ENCODE measurements at places on chromosomes 11 and 22.

GRCh38 chr11:17596711-17597110 is 49.7 kb downstream of the OTOG start:
- DNase-seq = no peak

DNA sequence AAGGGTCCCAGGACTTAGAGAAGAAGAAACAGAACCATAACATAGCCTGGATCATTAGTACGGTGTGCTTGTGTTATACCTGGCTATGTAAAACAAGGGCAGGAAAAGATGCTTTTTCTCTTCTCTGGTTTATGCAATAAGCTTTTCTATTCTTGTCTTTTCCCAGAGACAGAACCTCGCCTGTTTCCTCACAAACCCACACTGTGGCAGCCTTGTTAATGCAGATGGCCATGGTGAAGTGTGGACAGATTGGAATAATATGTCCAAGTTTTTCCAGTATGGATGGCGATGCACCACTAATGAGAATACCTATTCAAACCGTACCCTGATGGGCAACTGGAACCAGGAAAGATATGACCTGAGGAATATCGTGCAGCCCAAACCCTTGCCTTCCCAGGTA is 2.9 kb downstream of the CFAP68 start:
- DNase-seq = no peak

DNA sequence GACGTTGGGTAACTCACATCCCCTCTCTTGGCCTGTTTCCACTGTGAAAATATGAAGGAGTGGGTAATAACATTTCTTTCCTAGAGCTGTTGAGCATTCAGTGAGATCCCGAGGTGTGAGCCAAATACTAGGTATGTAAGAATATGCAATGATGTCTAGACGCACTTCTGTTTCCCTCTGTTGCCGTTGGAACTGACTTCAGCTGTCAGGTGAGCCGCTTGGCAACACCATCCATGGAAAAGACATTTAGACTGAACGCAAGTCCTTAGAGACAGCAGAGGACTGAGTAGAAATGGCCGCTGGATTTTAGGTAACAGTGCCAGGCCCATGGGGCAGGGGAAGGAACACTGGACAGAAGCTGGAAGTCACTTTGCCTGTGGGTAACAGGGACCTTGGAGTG is 29.5 kb upstream of the SHANK2 start:
- DNase-seq = no peak

DNA sequence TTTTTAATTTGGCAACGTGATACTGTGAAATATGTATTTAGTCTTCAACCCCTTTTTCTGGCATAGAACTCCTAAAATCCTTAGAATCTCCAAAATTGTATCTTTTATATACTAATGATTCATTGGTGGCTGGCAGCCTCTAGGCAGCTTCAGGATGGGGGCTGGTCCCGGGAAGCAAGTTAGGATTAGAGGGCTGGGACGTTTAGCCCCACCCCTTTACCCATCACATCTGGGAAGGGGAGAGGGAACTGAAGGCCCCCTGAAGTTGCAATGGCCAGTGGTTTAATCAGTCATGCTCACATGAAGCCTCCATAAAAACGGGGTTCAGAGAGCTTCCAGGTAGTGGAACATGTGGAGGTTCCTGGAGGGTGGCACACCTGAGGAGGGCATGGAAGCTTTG is 7.1 kb downstream of the IL17RA start:
- DNase-seq = no peak

GRCh38 chr11:68735125-68735524 is 16.2 kb downstream of the TESMIN start:
- no peak for DNase-seq
